ENCODE measurements at places on chromosomes 5 and 9.

DNA sequence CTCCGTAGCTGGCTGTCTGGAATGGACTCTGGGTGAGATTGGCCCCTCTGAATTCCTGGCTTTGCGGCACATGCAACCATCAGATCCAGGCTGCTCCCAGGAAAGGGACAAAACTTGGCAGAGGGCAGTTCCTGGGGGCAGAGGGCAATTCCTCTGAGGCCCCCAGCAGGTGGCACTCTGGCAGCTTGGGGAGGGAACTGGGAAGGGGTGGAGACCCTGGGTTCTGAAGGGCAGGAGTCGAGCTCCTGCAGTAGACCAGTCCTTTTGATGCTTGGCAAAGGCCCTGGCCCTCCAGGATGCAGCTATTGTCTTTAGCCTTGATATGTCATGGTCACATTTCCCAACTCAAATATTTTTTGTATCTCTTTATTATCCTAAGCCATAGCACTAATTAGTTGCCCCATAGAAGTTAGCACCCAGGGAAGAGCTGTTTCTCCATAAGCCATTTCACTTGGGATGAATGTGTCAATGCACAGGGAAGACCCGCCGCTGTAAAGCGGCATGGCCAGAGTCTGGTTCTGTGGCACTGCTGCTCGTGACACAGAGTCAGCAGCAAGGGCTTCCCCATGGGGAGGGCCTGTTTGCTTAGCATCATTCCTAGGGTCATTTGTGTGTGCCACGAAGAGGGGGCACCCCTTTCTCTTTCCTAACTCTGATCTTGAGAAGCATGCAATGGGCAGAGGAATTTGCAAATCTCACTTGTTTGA, 51.2 kb upstream of the CDK20 start:
- no peak for DNase-seq

- no peak for DNase-seq
These were observed 116.7 kb upstream of the KLF4 start for GRCh38 chr9:107606149-107606790.

DNA sequence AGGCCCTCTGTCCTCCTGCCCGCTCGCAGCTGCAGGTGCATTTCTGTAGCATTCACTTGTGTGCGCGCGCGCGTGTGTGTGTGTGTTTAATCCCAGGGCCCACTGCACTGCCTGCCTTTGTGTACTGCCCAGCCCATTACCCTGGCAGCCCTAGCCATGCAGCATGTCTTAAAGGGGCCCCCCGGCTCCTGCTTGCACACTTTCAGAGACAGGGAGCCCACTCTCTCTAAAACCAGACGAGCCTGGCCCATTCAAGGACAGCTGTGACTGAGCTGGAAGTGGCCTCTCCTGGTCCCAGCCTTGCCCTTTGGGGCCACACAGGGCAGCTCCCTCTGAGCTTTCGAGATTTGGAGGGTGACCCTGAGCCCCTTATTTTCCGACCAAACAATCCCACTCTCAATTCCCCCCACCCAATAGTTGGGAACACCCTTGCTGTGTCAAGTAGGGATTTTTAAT, 98.9 kb downstream of the DAB2IP start:
- no peak for DNase-seq

DNA sequence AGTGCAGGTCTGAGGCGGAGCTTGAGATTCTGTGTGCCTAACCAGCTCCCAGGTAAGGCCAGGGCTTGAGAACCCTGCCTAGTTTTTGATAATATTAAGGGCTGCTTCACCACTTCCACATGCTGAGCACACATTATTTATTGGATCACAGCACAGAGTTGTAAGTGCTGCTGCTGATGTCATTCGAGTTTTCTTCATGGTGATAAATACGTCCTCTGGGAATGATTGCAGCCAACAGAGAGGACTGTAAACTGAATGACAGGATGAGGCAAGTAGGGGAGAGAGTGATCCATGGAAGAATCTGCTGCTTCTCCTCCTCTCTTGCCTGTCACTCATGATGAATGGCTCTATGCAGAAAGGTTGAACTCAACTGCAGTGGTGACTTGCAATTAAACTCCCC, 77.9 kb upstream of the VPS13A start:
- no peak for DNase-seq

- DNase-seq, result no peak
These were observed 555.5 kb downstream of the CDH9 start for GRCh38 chr5:26482810-26483375.

DNA sequence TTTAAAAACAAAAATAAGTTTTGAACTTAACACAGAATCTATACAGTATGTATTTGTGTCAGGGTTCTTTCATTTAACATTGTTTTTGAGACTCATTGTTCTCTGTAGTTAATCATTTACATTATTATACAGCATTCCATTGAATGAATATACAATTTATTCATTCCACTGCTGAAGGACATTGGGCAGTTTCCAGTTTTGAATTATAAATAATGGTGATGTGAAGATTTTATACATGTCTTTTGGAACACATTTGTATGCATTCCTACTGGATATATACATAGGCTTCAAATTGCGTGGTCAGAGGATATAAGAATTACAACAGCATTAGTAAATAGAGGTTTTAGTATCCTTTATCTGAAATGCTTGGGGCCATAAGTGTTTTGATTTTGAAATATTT, 72.0 kb downstream of the CEP120 start:
- DNase-seq, result no peak

DNA sequence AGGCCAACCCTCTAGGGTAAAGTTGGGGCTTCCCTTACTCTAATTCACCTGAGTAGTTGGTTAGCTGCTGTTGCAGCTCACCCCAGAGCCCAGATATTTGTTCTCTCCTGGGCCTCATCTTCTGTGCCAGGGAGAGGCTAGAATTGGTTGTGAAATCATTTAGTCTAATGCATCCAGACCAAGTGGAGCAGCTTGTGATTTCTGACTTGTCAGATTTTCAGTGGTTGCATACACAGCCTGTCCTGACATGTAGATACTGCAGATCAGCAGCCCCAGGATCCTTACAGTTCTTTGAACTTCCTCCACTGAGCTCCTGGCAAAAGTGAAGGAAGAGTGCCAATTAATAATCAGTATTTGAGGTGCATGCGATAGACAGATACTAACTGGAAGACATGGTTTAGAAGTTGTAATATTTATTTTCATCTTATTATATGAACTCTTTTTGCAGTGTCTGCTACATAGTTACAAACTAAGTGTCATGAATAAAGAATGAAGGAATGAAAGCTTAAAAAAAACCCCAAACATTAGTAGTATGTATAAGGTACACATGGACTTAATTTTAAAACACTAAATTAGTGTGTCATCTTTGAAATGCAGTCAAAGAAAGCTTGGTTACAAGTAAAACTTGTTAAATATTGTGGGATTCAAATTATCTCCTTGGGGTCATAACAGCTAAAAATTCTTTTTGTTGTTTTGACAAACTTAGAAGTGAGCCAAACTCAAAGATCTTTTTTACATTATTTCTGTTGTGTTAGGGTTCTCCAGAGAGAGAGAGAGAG, 128.5 kb downstream of the VPS13A start:
- DNase-seq, result no peak

DNA sequence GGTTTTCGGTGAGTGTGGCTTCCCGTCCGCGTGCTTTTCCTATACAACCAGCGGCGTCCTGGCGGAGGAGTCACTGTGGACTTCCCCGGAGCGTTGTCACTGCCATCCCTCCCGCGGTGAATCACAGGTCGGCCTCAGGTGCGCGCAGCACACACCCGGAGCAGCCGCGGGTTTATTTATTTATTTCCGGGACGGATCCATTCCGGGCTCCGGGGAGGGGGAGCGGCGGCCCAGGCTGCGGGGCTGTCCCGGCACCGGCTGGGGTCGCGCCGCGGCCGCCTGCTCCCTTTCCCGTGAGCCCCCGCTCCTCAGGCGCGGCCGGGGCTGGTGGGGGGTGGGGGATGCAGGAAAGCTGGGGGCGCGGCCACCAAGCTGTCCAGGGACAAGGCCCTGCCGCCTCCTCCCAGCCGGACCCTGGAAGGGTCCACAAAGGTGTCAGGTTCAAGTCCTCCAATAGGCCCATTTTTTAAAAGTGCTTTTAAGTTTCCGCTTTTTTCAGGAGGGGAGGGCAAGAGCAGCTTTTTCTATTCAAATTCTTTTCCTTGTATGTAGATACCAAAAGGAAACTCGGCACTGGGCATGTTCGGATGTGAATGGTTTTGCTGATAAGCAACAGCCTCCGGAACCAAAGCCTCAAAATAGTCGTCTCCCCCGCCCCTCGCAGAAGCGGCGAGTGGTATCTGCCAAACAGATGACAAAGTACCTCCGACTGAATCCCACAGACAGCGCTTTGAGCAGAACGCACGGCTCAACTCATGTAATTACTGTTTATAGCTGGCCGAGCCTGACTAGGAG, 192.5 kb downstream of the CD180 start:
- peak; percentile 80 for DNase-seq

GRCh38 chr9:129816501-129817435, 7.2 kb downstream of the TOR1A start:
- DNase-seq, result no peak

DNA sequence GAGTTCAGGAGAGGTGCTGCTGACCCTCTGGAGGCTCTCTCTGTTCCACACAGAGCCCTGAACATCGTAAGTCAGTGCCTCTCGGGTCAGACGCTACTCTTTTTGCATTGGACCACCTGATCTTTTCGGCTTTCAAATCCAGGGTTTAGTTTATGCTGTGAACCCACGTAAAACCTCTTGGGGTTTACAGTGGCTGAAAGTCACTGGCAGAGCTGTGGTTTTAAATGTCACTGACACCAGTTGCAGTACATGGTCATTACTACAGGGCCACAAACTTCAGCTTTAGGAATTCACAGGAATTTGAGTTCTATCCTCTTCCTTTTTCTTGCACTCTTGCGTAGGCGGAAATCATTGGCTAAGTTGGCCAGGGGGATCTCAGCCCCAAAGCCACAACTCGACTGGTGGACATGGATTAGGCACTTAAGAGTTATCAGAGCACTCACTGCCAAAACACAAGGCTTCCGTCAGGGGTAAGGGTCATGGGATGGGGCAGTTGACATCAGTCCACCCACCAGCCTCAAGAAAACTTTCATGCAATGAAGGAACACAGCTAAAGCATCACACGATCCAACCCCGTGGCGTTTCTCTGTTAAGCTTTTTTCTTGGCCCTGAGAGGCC, 76.9 kb downstream of the SFXN1 start:
- no peak for DNase-seq

- no peak for DNase-seq
These were observed 76.4 kb upstream of the TARS1 start for GRCh38 chr5:33364406-33364805.

- no peak for DNase-seq
These were observed 23.2 kb upstream of the LRRC14B start for GRCh38 chr5:167982-168660.

DNA sequence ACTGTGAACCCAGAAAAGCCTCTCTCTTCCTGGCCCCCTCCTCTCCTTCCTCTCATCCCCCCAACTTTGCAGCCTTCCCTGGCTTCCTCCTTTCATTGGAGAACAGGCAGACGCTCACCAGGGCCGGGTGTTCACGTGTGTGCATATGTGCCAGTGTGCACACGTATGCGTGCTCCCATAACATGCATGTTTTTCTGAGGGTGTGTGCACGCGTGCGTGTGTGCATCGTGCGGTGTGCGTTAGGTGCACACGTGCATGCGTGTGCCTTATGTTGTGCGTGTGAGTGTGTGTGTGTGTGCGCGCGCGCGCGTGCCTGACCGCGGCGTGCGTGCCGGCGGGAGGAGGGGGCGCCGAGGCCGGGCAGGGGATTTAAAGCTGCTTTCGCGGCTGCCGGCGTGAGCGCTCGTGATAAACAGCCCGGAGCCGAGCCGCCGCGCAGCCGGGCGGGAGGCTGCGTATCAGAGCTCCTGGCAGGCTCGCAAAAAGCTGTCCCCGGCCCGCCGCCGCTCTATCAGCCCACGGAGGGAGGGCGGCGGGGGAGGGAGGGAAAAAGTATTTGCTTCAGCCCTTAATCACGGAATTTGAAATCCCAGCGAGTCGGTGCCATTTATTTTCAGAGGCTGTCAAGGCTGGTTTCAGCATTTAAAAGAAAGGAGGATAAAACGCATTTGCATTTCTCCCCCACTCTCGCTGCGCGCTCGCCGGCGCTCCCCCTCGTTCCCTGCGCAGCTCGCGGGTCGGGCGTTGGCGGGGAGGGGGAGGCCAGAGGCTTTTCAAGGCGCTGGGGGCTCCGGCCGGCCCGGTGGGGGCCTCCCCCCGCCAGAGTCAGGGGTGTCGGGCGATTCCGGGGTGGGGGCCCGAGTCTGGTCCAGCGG, 183.9 kb downstream of the C9orf50 start:
- no peak for DNase-seq
